Stimulated activated CD8-positive, alpha-beta memory T cell treated with anti-CD3 and anti-CD28 coated beads, Interleukin-15, amount 100 ng/mL, for 24 hours (primary cell): ENCODE measurements at places on chromosomes 16 and 17.

DNA sequence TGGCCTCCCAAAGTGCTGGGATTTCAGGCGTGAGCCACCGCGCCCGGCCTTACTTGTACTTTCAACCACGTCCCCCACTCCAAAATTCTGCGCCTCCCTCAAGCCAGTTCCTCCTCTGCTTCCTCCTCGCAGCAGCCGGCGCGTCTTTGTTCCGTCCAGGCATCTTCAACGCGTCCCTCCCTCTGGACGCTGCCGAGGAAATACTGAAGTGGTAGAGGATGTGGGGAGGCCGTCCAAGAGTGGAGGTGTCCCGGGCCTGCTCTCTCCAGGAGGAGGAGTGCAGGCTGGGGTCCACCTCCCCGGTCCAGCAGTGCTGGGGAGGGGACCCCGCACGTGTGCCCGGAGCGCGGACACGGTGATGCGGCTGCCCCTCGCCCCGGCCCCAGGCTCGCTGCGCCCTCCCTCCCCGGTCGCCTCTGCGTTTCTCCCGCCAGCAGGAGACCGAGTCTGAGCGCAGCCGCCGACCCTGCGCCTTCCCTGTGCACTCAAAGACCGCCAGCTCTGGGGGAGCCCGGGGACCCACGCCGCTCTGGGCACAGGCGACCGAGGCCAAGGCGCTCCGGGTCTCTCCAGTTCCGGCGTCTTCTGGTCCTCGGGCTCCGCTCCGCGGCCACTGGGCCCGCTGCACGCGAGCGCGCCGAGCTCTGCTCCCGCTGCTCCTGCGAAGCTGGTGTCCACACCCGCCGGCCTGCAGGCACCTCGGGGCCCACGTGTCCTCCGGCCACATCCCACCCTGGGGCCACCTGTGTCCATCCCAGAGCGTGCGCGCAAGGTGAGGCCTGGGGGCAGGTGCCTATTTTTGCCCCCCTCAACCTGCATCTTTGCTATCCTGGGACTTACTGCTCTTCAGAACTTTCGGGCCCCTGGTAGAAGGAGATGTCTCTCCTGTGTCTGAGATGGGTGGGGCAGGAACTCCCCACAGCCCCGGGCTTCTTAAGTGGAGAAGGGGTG is 31.7 kb downstream of the OSBPL7 start:
- peak; percentile 28 for DNase-seq

- no peak for DNase-seq
Measured at GRCh38 chr17:50493744-50494143, 14.5 kb upstream of the MYCBPAP start.

DNA sequence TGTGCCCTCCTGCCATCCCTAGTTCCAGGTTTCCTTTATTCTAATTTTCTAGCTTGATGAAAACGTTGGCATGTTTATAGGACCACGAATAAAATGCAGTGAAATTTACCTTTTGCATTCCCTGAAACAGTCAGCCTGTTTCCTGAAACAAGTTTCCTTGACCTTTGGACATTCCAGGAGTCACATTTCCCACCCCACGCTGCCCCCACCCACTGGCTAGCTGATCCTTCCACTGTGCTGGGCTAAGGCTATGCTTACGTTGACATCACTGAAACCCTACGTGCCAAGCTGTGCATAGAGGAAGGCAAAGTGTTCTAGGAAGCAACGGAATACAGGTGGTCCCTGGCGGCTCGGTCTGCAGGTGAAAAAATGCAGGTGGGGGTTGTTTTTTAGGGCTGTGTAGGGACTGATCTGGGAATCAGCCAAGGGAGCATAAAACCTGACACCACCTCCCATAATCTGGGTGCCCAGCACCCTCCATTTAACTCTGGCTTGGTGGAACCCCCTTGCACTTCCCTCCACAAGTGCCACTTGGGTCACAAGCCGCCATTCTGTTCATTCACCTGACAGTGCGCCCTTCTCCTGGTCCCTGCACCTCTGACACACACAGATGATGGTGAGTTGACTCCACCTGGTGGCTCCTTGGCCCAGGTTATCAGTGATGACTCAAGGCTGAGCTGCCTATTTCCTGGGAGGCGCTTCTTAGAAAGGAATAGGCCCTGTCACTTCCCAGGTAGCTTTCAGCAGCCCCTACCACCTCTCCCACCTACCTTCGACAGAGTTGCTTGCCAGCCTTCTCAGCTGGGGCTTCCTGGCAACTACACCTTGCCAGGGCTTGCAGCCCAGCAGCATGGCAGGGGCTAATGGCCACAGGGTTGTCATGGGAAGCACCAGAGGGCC is 83.7 kb downstream of the N4BP1 start:
- DNase-seq, result no peak

DNA sequence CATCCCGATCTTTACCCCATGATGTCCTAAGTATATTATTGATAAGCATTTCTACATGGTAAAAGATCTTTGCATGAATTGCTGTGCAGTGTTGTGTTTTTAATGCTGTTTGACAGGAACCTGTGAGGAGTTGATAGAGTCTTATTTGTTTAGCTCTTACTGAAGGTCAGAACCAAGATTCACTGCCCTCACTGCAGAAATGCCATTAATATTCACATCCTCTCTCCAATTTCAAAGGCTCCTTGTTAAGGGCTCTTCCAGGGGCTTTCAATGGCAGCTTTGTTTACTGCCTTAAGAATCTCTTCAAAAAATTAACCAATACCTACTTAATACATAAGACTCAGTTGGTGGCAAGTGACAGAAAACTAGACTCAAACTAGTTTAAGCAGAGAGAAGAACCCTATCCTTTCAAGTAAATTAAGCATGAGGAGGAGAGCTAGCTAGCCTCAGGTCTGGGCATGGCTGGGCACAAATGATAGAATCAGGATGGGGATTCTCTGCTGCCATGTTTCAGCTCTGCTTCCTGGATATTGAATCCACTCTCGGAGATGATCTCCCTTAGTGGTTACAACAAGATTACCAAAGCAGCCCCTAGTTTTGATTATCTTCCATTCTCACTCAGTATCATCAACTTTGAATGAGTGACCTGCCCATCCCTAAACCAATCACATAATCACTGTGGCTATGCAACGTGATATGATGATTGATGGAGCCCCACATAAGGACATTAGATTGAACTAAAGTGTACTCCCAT is 311.8 kb downstream of the CDH11 start:
- no peak for DNase-seq

DNA sequence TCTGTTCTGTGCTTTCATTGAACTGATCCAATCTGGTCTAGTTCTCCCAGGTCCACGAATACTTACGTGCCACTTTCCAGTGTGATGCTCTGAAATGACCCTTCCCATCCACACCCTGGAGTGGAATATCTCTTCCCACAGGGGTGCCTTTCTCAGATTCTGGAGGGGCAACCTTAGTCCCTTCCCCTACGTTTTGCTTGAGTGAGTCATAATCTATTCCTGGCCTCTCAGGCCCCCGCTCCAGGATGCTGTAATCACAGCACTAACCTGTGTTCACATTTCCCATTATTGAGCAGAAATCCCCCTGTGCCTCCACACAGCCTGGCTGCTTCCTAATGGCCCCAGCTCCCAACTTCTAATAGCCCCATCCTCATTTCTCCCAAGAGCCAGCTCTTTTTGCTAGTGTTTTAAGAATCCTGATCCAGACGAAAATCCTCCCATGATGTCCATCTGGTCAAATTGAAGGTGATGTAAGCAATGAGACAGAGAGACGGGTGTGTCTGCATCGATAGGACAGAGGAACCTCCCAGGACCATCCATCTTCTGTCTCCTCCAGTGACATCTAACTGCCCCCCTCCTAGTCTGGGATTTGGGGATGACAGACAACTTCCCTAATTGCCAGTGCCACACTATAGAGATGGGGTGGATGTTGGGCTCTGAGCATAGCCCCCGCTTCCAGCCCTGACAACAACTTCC is 164.0 kb upstream of the MAF start:
- no peak for DNase-seq

DNA sequence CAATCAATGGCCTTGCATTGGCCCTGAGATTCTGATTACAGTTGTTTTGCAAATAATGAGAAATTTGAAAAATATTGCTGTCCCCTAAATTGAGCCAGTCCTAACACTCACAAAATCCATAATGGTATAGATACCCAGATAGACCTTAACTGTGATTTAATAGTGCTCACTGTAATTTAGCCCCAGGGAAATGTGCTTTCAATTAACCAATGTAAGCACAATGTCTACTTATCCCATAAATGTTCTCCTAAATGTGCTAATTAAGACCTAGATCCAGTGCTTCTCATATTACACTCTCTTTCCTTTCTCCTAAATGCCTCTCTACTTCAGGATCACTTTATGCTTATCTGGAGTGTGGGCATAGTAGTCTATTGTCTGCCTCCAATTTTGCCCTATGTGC is 417.8 kb upstream of the CCL2 start:
- DNase-seq, result no peak

DNA sequence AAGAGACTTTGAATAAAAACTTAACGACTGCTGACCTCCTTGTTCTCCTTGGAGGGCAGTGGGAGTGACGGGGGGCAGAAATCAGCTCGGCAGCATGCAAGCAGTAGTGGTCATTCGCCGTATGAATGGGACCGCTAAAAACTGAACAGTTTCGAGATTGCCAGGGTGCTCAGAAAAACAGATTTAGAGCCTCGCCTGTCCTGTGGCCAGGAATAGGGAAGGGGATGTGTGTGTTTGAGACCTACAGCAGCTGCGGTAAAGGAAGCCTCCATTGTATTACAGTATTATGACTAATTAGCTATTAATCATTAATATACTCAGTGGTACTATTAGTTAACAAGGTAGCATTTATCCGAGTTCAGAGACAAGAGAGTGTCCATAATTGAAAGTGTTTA is 670 bp upstream of the ZNF652 start:
- no peak for DNase-seq

DNA sequence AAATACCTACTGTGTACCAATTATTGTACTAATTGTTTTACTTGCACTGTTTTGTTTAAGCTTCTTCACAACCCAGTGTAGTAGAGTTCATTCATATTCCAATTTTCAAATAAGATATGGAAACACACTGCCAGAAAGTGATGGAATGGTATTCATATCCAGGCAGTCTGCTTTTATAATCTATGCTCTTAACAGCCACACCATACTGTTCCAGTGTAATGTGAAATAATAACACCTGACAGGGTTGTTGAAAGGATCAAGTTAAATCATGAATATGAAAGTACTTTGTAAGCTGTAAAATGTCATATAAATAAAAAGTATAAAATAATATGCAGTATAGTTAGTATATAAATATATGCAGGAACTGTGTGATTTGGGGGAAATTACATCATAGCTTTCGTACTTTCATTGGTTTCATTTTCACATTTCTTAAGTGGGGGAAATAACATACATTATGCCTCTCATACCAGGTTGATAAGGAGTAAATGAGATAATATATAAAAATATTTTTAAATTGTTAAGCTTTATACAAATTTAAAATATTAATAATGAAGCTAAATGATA is 230.8 kb downstream of the TANC2 start:
- DNase-seq, result no peak
